Sciatic nerve (tissue), 2 donors: ENCODE measurements at places on chromosomes 12 and 14.

- no peak for DNase-seq
These were observed 623.4 kb downstream of the DIO2 start for GRCh38 chr14:79587875-79588274.

GRCh38 chr12:130200445-130200844 is 38.2 kb downstream of the FZD10 start:
- no peak for DNase-seq

DNA sequence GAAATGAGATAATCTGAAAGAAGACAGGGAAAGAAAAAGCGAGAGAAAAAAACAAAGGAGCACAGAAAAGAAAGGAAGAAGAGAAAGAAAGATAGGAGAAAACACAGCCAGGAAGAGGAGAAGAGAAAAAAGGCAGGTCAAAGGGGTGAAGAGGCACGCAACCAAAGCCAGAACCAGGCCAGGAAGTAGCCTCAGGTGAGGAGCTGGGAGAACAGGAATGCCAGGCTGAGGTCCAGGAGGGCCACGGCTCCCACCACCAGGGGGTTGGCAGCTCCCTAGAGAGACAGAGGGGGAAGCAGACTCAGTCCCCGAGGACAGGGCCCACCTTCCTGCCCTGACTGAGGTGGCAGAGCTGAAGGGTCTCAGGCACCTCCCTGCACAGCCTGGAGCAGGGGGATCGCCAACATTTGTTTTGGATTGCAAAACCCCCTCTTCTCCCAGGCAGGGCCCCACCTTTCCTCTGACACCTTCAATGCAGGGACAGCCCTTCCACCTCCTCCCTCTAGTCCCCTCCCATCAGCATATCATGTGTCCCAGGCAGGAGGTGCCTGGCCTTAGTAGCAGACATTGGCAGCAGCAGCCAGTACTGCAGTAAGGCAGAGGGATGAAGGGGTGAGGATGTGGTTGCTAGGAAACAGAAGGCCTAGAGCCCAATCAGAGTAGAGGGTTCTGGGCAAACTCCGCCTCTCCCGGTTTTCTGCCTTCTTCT is 2.0 kb upstream of the AP1G2 start:
- no peak for DNase-seq

DNA sequence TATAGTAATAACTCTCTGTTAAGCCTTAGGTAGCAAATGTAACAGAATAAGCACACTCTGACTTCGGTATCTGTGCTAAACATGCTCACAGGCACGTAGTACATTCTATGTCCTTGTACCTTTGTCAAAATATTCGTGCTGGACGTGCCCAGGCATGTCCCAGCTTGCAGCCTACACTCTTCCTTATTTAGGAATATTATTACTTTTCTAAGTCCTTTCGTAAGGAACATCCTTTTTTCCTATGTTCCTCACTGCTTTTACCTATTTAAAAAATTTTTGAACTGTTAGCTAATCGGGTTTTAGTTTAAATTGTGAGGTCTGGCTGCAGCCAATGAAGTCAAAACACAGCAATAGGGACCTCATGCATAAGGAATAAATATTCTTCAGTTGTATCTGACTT is 24.1 kb upstream of the UBC start:
- DNase-seq = no peak

DNA sequence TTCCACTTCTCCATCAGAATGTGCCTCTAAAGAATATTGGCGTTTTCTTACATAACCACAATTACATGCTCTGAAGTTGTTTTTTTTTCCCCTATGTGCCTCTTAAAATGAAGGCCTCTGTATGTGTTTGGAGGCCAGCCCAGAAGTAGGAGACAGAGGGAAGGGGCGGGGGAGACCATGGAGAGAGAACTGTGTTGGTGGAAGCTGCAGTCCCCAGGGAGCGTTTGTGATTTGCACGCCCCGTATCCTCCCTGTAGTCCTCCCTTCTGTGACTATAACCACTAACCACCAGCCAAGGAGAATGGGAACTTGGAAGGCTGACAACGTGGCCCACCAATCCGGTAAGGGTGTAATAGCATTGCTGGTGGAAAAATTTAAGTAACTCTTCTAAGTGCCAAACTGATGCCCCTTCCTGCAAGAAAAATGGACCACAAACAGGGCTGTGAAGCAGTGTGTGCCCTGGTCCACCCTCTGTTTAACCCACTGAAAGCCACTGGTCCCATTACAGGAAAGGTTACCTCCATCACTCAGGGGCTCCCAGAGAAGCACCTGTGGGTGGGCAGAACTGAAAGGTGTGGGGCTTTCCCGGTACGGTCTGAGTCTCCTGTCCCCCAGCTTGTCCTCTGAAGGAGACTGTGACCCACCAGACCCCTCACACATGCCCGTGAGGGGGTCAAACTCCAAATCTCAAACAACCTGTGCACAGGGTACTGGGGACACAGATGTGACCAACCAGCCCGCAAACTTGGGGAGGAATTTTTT is 36.8 kb downstream of the CCDC88C start:
- DNase-seq = no peak

DNA sequence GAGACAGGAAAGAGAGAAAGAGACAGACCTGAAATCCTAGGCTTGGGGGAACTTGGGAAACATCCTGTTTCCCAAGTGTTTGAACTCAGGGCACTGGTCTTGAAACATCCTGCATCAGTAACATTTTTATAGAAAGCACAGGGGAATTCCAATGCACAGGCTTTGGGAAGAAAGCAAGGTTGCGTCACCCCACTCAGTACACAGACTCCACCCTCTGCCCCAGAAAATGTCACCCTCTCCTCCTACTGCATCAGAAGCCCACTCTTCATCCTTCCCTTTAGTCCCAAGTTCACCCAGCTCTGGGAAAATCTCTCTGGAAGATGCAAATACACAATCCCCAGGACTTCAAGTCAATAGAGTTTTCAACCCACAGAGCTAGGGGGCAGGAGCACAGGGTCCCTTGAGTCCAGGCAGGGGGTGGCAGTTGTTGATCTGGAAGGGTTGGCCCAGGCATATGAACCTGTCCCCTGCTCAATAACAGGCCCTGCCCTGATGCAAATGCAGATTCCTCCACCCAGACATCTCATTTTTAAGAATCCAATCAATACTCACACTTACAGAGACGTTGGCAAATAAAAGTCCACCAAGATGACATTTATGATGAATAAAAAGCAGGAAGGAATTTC is 1.7 kb downstream of the RDH16 start:
- no peak for DNase-seq

GRCh38 chr12:55736076-55736475 is 6.8 kb upstream of the GDF11 start:
- no peak for DNase-seq

GRCh38 chr14:69152181-69152901 is 578 bp downstream of the DCAF5 start:
- DNase-seq = no peak

DNA sequence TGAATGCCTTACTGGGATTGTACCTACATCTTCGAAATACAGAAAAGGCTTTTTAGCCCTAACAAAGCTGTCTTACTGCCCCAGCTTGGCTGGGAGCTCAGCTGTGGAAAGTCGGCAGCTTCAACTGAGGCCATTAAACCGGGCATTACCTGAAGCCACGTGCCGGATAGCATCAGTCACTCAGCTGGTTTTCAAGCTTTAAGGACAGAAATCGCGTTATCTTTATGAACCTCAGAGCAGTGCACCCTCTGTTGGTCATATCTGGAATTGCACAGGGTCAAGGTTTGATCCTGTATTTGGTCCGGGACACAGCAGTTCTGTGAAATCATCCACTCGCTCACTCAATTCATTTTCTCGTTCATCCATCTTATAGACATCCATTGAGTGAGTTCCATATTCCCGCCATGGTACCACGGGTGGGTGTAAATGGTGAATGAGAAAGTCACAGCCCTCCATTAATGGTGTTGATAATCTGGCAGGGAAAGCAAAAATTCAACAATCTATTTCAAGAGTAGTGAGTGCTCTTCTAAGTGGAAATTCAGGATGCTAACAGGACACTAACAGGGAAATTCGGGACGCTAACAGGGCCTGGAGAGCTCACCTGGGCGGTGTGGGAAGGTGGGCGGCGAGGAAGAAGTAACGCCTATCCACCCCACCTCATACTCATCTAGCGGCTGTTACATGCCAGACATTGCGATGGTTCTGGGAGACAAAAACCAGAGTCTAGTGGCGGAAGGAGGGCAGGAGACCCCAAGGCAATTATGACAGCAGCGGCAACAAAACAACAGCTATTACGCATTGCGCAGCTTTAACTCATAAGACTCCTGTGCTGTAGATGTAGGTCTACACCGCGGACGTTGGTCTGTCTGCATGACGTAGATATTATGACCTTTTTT is 60.6 kb upstream of the TCL1A start:
- DNase-seq = peak; percentile 66

GRCh38 chr14:75395862-75396261 is 32.0 kb upstream of the JDP2 start:
- no peak for DNase-seq

GRCh38 chr14:79829405-79830166 is 381.7 kb downstream of the DIO2 start:
- DNase-seq = no peak

DNA sequence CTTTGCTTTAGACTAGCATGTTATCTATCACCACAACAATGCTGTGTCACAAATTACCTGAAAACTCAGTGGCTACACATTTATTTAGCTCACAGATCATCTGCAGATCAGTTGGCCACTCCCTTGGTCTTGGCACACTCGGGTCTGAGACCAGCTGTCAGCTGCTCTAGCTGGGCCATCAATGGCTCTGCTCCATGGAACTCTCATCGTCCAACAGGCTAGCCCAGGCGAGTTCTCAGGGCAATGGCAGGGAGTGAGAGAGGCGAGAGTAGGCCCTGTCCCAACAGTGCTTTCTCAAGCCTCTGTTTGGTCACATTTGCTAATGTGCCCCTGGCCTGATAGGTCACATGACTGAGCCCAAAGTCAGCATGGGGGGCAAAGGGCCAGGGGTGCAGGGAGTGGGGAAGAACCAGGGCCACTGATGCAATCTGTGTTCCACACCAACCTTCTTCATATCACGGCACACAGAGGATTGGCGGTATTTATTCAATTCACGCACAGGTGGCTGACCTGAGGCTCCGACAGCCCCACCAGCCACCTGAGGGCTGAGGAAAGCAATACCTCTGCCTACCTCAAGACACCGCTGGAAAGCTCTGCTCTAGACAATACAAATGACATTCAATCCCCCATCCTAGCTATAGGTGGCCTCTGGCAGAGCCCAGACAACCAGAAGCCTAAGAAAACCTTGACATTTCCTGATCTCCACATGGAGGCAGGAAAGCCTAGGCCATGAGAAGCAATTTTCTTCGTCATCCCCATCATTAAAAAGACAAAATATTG is 82.5 kb downstream of the NT5DC3 start:
- no peak for DNase-seq

DNA sequence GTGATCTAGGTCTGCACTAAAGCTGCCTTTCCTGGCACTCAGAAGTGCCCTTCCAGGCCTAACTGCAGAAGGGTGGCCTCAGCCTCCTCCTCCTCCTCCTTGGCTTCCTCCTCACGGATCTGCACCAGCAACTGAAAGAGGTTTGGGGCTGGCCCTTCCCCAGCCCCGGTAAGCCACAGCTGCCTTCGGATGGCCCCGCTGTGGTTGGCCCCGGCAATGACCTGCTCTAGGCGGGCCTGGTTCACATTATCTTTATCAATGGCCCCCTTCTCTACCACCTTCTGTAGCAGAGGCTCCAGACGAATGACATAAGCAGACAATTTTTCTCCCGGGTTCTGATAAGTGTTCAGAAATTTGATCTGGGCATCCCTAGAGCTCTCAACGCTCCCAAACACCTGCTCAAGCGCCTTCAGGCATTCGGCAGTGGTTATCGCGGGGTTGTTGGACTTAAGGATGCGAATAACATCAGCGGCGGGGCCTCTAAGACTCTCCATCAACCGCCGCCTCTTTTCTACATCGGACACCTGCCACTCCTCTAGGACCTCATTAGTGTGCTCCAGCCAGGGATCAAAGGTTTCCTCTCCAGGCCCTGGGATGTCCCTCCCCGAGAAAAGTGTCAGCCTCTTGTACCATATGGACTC is 1.5 kb downstream of the PNMA1 start:
- no peak for DNase-seq

- DNase-seq = peak; percentile 50
These were observed 73.8 kb downstream of the DDX51 start for GRCh38 chr12:132070298-132070697.

DNA sequence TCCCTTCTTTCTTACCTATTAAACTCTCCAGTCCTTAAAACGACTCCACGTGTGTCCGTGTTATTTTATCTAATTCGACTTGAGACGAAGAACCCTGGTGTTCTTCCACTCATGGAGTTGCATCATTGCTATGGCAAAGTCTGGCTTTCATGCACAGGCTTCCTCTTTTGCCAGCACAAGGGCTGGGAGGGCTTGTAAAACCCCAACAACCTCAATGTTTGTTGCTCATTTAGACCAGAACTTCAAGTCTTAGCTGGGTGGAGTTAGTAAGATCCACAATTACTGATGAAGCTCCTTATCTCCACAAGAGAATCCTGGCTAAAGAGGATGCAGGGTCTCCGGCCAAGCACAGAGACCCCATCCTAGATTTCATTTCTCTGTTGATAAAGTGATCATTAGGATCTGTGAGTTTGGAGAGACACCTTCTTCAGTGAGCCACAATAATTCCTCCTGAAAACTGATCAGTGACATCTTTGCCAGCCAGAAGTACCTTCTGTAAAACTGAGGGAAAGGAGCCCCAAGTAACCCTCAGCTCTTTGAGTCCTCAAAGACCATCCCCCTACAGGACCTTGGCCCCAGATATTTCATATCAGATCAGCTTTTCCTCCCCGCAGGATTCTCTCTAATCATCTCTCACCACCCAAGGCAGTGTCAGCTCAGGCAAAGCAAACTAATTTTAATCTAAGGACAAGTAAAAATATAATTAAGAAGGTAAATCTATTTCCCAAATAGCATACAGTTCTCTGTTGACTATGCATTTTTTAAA is 514.6 kb downstream of the FUT8 start:
- DNase-seq = no peak

GRCh38 chr12:34625116-34625515 is 602.8 kb downstream of the ALG10 start:
- DNase-seq = no peak

DNA sequence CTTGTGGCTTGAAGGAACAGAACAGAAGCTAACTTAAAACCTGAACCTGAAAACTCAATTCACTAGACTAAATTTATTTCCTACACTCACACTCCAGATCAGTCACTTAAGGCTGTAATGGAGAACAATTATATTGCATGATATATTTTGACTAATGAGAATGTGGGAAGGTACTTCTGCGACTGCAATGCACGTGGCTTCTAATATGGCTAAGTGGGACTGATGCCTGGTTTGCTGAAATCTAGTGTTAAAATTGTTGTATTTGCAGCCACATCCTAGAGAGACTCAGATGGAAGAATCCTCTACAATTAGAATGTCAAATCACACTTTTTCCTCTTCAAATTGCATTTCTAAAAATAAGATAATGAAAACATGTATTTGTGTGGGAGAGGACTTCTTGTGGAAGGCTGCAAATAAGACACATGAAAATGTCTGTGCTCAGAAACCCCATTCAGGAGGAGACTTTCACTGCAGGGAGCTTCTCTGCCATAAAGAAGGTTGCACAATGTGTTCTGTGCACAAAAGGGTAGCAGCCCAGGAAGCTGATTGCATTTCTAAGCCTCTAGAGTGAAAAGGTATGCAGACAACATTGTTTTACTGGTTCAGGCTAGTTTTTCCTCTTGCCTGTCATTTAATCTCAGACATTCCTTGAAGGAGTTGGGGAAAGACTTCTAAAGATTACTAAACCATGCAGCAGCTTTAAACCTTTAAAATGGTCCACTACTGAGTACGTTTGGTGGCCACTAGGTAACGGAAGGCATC is 224.3 kb downstream of the NEDD1 start:
- no peak for DNase-seq
